ENCODE measurements at places on chromosomes 3 and 15.

- no peak for DNase-seq
Observed at GRCh38 chr3:189229196-189229828, 57.5 kb downstream of the TPRG1 start.

- DNase-seq, result no peak
Observed at GRCh38 chr15:23850666-23851065, 163.6 kb upstream of the NDN start.

DNA sequence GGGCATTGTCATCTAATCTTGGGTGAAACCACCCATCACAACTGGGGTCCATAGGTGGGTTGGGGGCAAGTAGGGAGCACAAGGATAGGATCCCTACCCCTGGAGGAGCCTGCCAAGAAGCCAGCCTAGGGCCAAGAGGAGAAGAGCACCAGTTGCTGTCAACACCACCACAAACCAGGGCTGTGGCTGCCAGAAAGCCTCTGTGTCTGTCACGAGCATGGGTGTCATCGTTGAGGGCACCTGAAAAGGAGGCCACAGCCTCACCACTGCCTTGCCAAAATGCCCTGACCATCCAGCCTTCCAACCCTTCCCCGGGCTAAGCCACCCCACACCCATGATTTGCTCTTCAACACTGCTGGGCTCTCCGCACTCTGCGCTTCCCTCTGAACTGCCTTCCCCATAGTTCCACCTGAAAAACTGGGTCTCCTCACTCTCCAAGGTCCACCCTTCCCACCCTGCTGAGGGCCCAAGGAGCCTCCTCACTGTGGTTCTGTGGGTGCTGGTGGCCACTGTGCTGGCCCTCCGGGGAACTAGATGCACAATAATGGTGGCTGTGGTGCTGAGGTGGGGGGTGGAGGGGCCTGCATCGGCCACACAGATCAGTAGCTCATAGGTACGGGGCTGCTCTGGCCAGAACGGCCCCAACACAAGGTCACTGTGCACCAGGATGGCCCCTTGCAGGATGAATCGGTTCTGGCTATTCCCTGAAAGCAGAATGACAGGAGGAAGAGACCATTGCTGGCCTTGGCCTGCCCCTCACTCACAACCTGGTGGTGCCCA lies 6.2 kb upstream of the IP6K1 start:
- no peak for DNase-seq

DNA sequence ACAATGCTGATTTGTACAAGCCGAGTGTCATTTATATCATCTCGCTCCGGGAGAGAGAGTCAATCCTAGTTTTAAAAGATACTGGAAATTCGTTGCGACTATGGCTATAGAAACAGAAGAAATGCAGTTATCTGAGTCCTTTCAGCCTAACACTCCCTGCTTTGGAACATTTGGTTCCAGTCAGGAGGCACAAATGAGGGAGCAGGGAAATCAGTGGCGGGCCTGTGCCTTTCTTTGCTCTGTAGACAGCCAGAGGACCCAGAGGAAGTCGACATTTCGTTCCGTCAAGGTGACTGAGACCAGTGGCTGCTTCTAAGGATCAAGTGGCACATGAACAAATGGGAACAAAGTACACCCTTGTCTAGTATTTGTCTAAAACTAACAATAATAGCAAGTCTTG lies 745 bp upstream of the RIOX2 start:
- no peak for DNase-seq

- DNase-seq, result peak; percentile 19
Observed at GRCh38 chr3:127819086-127819485, 3.2 kb downstream of the MGLL start.

- no peak for DNase-seq
Observed at GRCh38 chr3:20404741-20405100, 218.7 kb upstream of the SGO1 start.

DNA sequence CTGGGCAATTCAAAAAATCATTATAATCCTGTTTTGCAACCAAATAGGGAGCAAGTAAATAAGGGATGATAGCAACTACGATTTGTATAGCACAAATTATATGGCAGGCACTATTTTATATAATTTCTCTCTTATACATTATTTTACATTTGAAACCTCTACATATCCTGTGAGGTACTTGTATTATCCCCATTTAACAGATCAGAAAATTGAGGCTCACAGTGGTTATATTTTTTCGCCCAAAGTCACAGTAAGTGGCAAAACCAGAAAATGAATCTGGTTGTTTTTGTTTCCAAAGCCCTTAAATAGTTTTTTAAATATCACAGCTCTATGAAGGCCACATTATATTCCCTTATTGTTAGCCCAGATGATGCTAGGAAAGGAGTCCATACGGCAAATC lies 74.3 kb downstream of the MLH1 start:
- no peak for DNase-seq

GRCh38 chr3:45345846-45346580 lies 42.4 kb upstream of the LARS2 start:
- DNase-seq, result peak; percentile 85

DNA sequence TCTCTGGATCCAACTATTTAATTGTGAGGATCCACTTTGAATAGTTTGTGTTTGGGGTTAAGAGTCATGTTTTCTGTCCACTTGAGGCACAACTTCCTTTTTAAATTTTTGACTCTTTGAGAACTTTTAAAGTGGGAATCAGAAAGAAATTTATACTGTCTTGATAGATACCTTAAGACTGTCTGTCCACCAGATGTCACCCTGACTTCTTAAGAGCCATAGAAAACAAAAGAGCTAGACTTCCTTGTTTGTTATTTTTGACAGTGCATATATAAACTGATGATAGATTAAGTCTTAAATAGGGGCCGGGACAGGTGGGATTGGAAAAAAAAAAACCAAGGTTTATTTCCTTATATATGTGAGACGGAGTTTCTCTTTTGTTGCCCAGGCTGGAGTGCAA lies 52.1 kb upstream of the WDR72 start:
- no peak for DNase-seq

DNA sequence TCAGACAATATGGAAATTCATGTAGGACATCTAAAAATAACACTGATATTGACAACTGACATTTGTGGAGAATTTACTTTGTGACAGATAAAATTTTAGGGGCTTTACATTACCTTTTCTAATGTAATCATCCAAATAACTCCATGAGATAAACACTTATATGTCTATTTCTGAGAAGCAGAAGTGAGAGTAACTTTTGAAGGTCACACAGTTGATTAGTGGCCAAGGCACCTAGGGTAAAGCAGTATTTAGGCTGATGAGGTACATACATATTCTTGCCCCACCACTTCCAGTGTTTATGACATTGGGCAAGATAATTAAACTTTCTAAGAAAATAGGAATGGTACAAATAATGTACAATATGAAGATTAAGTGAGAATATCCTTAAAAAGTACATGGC lies 248.4 kb downstream of the CPNE4 start:
- DNase-seq, result no peak

- DNase-seq, result no peak
Observed at GRCh38 chr3:33665294-33665693, 52.8 kb downstream of the CLASP2 start.

- no peak for DNase-seq
Observed at GRCh38 chr15:49692514-49693090, 71.8 kb downstream of the DTWD1 start.

- no peak for DNase-seq
Observed at GRCh38 chr3:78762121-78762520, 1005.7 kb downstream of the ROBO1 start.

DNA sequence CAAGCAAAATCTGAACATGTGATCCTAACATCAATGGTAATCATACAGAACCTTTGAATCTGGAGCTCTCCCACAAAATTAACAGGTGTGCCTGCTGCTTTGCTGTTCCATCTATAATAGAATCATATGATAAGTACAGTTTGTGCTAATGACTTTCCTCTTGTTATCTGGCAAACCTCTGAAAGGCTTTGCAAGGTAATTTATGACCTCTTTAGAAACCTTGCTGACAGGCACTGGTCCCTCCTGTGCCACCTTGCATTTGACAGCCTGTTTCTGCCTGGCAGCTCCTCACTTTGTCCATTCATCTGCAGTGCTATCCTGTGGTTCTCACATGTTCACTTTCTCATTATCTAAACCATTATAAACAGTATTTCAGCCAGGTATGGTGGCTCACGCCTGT lies 10.2 kb upstream of the HTR3C start:
- DNase-seq, result no peak

DNA sequence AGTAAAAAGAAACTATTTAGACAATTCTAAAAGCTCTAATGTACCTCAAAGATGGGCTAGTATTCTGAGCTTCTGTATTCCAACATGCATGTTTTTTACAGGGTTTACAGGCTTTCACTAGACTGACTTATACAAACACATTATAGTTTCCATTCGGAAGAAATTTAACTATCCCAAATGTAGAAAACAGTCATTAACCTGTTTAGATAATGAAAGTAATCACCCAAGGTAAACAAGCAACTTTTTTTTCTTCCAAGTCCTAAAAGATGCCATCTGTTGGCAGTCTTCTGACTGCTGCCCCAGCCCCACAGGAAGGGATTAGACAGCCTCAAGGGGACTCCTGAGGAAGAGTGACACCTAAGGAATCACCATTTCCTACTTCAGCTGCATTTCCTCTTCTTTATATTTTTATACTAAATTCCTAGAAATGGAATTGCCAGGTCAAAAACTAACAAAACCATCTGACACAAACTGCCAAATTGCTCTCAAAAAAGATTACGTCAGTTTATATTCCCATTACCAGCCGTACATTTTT lies 25.5 kb downstream of the SIN3A start:
- no peak for DNase-seq

- peak; percentile 36 for DNase-seq
Observed at GRCh38 chr15:63080634-63081250, 38.2 kb downstream of the TPM1 start.

GRCh38 chr3:21331321-21331720 lies 419.7 kb downstream of the ZNF385D start:
- DNase-seq, result no peak

DNA sequence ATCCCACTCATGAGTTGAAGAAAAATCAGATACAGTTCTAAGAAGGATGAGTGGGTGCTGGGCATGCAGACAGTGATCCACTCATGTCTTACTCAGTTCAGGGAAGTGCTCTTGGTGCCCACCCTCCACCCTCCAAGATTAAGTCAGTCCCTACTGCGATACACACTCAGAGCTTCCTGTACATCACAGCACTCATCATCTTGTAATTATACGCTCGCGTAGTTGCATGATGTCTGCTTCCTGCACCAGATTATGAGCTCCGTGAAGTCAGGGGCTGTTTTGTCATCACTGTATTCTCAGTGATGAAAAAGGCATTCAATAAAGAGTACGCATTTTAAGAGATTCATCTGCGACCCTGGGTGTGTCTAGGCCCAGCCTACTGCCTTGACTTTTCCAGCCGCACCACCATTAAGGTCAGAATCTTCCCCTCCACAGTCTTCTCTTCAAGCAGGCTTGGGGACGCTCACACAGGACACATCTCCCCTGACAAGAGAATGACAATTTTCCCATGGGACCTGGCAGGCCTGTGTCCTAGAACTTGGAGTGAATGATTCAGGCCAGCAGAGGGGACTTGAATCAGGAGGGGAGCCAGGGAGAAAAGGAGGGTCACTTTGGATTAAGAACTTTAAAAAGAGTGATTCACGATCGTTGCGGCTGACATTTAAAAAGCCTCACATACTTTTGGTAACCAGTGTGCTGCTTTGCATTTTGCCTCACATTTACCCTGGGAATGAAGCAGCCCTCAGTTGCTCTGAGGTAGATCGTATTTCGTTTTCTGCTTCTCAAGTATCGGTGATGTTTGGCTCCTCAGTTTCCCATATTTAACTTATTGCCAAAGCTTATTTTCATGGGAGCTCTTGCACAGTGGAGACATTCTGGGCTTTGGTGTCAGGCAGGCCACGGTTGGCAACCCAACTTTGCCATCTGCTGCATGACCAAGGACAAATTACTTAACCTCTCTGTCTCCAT lies 7.9 kb upstream of the PDE8A start:
- no peak for DNase-seq

DNA sequence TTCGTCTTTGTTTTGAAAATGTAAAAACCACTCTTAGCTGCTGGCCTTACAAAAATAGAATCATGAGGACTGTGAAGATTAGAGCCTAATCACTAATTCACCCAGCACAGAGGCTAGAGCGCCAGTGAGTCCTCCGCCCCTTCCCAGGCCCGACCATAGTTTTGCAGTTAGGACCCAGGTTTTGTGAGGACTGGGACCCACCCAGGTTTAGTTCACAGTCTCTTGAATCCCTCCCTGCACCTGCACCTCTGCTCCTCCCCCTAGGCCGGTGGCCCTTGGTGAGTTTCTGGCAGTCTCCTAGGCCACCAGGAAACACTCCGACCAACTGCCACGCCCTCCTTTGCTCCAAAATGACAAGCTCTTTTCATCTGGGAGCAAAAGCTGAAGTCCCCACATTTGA lies 136.0 kb upstream of the CCDC54 start:
- peak; percentile 39 for DNase-seq

- no peak for DNase-seq
Observed at GRCh38 chr3:73950865-73951558, 326.3 kb upstream of the PDZRN3 start.

GRCh38 chr3:31550452-31551251 lies 17.9 kb downstream of the STT3B start:
- no peak for DNase-seq

DNA sequence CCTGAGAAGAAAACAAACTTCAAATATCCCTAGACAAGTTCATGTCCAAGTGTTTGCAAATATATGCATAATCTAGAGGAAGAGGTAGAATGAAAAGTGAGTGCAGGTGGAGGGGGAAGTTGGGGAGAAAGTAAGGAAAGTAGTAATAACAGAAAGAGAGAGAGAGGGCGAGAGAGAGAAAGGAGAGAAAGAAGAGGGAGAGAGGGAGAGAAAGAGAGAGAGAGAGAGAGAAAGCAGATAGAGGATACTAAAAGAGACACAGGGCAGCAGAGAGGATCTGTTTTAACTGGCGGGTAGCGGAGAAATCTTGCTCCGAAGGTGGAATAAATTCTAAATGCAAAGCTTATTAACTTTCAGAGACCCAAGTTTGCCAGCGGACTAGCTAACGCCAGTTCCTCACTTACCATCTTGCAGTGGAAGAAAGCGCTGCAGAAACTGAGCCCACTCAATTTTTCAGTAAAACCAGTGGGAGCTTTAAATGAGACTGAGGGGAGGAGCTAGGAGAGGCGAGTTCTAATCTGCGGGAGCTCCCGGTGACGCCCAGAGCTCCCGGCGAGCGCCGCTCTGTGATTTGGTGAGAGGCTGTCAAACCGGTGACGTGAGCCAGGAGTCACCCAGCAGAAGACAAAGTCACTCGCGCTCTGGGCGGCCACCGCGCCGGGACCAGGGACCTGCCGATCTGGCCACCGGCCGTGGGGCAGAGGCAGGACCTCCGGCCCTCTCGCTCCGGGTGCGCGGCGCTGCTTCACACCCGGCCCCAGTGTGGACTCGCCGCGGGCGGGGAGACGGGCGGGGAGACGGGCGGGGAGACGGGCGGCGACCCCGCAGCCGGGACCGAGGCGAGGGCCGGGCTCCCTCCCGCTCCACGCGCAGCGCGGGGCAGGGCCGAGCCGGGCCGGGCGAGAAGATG lies at the start of gene GMNC:
Gene GMNC, minus strand, starts transcription at position 486 of the 910 bp plus-strand sequence. Its CDS starts 79 bp downstream, at position 407.
- DNase-seq, result peak; percentile 83

- DNase-seq, result no peak
Observed at GRCh38 chr15:80526556-80527340, 122.6 kb downstream of the ARNT2 start.

GRCh38 chr15:69039516-69040225 lies 25.2 kb downstream of the NOX5 start:
- no peak for DNase-seq
